ENCODE measurements at places on chromosomes 4 and X. TPM values are rescaled to one million over a fixed set of nuclear protein-coding genes. Genes with fewer than 3 reads are reported as not detected.

The CXCL1 gene
- not detected for total RNA-seq

The CXCL8 gene
- 0.81 TPM for total RNA-seq

- no peak for DNase-seq
Measured at GRCh38 chrX:148976571-148977400, 476.4 kb downstream of the AFF2 start.

DNA sequence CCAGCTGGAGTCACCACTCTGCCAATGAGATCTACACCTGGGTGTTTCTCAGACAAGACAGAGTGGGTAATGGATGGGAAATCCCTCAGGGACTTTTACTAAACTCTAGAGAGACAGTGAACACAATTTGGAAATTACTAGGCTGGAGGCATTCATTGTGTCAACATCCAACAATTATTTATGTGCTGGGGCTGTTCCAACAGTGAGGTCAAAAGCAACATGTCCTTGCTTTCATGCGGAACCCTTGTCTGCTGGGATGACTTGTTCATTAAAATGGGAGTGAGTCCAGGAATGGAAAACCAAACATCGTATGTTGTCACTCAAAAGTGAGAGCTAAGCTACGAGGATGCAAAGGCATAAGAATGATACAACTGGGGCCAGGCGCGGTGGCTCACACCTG, 54.0 kb downstream of the DRD5 start:
- no peak for DNase-seq

DNA sequence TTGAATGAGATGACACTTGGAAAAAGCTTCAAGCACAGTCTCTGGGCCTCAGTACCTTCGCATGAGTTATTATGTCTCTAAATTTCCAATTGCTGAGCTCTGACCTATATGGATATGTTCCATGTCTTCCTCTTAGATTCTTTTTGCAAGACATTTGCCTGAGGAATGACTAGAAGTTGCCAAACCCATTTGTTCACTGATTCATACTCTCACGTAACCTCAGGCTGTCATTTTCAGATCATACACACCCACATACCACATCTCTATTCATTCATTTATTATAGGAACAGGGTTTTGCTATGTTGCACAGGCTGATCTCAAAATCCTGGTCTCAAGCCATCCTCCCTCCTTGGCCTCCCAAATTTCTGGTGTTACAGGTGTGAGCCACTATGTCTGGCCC, 2137.1 kb upstream of the TENM3 start:
- DNase-seq: no peak

The TENM3 gene
- not detected for total RNA-seq

GRCh38 chr4:40621592-40622512, 7.8 kb downstream of the RBM47 start:
- DNase-seq: peak; percentile 51

- no peak for DNase-seq
Measured at GRCh38 chr4:19945501-19945900, 306.2 kb upstream of the SLIT2 start.

DNA sequence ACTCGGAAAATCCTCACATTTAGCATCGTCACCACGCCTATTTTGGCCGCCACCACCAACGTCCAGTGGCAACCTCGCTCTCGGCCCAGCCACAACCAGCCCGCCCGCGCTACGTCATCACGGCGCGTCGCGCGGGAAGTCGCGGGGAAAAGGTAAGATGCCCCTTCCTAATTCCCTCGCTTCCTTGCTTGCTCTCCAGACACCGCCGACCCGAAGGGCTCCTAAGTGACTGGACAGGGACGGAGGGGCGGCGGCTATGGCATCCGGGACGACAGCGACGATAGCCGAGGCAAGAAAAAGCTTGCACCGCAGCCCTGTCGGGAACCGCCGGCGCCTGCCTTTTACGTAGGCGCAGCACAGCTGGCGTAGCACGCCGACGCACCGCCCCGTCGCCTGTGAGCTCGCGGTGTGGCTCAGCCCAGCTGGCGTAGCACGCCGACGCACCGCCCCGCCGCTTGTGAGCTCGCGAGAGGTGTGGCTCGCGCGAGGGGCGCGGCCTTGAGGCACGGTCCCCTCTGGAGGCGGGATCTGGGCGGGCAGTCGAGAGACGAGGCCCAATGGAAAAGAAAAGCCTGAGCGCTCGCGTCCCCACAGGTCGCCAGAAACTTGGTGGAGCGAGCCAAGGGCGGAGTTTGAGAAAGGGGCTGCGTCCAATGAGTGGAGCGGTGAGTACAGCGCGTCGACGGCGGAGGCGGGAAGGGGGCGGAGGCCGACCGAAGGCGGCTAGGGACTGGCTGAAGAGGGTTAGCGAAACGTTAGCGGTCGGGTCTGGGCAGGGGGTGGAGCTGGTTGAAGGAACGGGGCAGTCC, at the start of gene HDAC6:
HDAC6 (plus strand) TSS at position 788 of the 809 bp plus-strand sequence. CDS start 626 bp downstream, outside the sequence.
- peak; percentile 97 for DNase-seq

DNA sequence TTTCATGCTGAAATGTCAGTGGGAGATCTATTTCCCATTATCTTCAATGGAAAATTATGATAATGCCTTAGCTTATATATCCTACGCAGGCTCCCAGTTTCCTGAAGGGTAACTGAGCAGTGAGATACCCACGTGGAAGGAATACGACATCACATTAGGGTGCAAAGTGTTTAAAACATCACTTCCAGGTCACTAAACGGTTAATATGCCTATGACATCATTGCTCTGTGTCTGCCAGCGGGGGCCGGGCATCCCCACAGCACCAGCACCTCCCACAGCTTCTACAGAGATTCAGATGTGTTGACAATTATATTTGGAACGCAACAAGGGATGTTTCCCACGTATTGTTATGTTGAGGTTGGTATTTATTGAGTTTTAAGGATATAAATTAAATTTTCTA, 27.1 kb downstream of the TMEM271 start:
- no peak for DNase-seq

GRCh38 chr4:4254199-4254598, 6.2 kb upstream of the TMEM128 start:
- DNase-seq: no peak

GRCh38 chrX:77003956-77004355, 443.2 kb upstream of the FGF16 start:
- DNase-seq: peak; percentile 71

DNA sequence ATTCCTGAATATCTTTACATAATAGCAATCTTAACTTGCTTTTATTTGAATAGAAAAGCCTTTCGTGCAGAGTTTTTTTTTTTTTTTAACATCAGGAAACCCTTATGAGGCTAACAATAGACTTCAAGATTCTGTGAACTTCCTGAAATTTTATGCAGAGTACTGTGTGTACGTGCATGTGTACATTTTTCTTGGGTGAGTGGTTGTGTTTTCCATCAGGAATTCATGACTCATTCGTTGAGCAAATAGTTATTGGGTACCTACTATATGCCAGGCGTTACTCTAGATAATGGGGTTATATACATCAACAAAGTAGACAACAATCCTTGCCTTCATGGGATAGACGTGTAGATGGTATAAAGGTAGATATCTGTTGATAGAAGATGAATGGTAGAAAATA, 59.1 kb downstream of the MRPL1 start:
- DNase-seq: no peak

GRCh38 chrX:111609206-111609605, 71.8 kb upstream of the ALG13 start:
- no peak for DNase-seq

The RRH gene
- 0.14 TPM for total RNA-seq

DNA sequence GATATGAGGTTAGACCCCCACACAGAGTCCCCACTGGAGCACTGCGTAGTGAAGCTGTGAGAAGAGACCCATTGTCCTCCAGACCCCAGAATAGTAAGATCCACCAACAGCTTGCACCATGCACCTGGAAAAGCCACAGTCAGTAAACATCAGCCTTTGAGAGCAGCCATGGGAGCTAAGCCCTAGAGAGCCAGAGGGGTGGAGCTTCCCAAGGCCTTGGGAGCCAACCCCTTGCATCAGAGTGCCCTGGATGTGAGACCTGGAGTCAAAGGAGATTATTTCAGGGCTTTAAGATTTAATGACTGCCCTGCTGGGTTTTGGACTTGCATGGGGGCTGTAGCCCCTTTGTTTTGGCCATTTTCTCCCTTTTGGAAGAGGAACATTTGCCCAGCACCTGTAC, 35.7 kb downstream of the HSD17B13 start:
- DNase-seq: no peak

The CYSLTR1 gene
- total RNA-seq: 1.8 TPM

DNA sequence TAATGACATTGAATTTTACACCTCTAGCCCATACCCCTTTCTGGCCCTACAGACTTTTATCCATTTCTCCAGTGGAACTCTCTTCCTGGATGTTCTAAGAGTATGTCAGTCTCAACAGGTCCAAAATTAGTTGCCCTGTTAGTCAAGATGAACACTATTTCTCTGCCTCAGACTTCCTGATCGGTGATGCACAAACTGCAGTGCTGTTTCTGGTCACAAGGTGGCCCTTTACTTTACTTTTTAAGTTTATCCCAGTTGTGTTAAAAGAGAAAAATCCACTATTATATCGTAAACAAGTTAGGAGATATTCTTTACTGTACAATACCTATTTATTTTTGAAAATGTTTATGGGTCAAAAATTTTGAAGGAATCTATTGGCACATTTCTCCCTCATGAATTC, 13.1 kb downstream of the TCEAL7 start:
- DNase-seq: peak; percentile 48

GRCh38 chr4:175103403-175103802, 185.2 kb downstream of the ADAM29 start:
- no peak for DNase-seq

- DNase-seq: no peak
Measured at GRCh38 chr4:44257461-44257860, 191.1 kb downstream of the KCTD8 start.

DNA sequence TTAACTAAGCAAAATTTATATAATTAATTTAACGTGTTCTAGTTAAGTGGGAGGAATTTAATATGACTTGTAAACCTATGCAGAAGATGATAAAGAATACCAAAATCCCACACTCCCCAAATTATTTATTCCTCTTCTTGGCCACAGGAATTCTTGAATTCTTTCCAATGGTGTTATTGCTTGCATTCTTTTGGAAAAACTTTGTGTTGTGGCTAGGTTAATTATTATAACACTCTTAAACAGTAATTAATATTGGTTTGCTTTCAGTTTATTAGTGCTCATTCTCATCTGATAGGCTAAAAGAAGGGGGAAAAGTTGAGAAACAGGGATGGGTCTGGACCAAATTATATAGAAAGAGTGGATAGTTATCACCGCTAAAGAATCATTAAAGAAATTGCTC, 141.5 kb upstream of the PABPC4L start:
- DNase-seq: no peak

The MAGEB1 gene
- not detected for total RNA-seq

- peak; percentile 43 for DNase-seq
Measured at GRCh38 chr4:5865896-5866599, 26.8 kb downstream of the CRMP1 start.

DNA sequence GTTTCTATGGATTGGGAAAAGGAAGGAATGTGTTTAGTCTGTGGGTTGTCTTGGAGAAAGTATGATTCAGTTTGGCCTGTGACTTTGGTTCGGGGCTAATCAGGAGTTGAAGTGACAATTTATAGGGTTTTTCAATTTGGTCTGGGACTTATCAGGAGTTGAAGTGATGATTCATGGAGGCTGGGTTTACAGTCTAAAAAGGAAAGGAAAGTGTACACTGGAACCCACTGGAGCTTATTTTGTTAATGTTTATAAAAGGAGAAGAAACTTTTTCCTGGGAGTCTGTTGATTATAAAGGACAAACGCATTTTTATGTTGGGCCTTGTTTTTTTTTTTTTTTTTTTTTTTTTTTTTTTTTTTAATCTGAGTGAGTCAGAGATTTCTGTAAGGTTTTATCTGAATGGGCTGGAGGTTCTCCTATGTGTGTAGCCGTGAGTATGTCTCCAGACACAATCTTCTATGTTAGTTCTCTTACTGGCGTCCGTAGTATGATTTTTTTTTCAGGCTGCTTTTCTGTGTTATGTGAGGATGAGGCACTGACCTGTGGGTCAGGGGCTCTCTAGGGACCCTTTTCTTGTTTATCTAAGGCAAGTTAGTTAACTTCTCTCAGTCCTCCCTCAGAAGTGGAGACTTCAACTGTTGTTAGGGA, 33.0 kb upstream of the RAB9B start:
- DNase-seq: no peak

DNA sequence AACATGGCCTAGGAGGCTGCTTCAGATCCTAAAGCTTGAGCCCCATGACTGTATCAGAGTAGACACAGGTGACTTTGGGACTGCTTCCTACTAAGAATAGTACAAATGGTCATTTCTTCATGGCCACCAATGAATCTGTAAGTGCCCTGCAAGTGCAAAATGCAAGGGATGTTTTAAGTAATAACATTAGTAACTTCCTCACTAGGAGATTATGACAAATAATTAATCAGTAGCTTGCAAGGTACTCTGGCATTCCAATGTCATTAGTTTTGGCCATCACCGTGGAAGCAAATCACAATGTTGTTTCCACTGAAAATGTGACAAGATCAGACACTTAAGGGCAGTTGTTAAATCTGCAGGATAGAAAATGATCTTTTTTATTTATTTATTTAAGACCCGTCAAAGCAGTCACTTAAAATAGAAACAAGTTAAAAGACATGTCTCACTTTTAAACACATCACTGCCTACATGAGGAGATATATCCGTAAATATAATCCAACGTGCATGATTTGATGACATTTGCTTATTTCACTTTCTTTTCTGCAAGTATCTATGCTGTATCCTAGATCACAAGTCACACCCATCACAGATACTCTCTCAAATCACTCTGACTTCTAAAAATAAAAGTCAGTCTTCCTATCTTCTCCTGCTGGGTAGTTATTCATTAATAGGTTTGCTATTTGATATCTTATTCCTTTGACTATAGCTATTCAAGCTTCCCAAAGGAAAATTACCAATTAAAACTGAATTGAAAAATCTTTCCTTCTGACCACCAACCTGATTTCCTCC, 400.6 kb downstream of the IL15 start:
- DNase-seq: no peak

Measured in activated CD4-positive, alpha-beta memory T cell treated with anti-CD3 and anti-CD28 coated beads for 36 hours (primary cell).